Activated CD8-positive, alpha-beta memory T cell treated with anti-CD3 and anti-CD28 coated beads for 4 hours (primary cell): ENCODE measurements at places on chromosomes 1 and 21.

DNA sequence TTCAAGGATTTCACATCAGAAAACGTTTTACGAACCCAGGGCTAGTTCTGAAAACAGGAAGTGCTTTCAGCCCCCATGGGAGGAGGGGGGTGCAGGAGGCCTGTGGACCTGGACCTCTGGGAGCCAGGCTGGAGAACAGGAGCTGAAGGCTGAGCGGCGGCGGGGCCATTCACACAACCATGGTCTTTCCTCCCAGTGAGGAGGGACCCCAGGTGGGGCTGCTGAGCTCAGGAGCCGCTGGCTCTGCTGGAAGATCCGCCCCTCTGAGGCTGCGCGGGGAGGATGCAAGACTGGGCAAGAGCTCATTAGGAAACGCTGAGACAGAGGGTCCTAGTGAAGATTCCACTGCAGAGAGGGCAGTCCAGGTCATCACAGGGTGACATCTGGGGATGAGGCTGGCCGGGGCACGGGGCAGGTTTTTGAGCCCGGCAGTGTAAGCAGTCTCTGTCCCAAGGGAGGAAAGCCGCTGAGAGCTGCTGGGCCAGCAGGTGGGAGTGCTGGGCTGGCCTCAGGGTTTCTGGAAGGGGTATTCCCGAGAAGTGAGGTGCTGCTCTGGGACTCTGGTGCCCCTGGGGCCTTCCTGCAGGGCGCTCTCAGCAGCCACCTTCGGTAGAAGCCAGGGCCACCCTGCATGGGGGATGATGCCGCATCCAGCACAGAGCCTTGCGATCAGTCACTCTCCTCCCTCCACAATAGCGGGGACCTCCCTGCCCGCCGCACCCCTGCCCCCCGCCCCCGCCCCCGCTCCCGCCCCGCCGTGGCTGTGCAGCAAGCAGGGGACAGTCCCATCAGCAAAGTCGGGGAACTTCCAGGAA, 7.5 kb downstream of the MX2 start:
- DNase-seq = no peak

DNA sequence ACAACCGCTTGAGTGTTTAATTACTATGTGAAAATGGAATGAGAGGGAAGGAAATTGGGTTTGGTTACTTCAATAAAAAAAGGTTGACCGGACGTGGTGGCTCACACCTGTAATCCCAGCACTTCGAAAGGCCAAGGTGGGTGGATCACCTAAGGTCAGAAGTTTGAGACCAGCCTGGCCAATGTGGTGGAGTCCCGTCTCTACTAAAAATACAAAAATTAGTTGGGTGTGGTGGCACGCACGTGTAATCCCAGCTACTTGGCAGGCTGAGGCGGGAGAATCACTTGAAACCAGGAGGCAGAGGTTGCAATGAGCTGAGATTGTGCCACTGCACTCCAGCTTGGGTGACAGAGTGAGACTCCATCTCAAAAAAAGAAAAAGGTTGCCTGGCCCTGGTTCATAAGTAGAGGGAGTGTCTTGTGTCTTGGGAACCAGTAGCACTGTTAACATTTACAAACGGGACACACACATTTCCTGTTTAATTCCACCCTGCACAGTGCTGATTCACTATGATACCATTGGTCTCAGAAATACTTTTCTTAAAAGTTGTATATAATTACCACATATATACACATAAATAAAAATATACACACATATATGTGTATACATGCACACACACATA, 27.6 kb upstream of the CLDN14 start:
- DNase-seq = no peak

GRCh38 chr1:34759503-34760357, at the start of gene GJB4:
GJB4 (plus strand) TSS chr1:34759740; CDS start chr1:34761255, 1,515 bp downstream.
- DNase-seq = no peak

- no peak for DNase-seq
Measured at GRCh38 chr1:236670060-236670459, 16.2 kb upstream of the ACTN2 start.

- no peak for DNase-seq
Measured at GRCh38 chr21:16134134-16134533, 404.4 kb downstream of the USP25 start.

- DNase-seq = no peak
Measured at GRCh38 chr1:155183775-155184221, 10.1 kb downstream of the TRIM46 start.

GRCh38 chr1:119428991-119429390, 14.0 kb downstream of the HSD3B2 start:
- DNase-seq = no peak

DNA sequence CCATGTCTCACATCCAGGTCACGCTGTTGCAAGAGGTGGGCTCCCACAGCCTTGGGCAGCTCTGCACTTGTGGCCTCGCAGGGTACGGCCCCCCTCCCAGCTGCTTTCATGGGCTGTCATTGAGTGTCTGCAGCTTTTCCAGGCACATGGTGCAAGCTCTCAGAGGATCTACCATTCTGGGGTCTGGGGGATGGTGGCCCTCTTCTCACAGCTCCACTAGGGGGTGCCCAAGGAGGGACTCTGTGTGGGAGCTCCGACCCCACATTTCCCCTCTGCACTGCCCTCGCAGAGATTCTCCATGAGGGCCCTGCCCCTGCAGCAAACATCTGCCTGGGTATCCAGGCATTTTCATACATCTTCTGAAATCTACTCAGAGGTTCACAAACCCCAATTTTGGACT, 219.4 kb downstream of the LRRC7 start:
- DNase-seq = no peak

DNA sequence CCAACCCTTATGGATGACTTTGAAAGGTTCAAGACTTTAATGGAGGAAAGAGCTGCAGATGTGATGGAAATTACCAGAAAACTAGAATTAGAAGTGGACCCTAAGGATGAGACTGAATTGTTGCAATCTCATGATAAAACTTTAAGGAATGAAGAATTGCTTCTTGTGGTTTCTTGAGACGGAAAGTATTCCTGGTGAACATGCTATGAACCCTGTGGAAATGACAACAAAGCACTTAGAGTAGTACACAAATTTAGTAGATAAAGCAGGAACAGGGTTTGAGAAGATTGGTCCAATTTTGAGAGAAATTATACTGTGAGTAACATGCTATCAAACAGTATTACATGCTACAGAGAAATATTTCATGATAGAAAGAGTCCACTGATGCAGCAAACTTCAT, 215.4 kb downstream of the OMA1 start:
- no peak for DNase-seq

GRCh38 chr1:174153085-174153824, 6.1 kb upstream of the RABGAP1L start:
- no peak for DNase-seq

GRCh38 chr1:241012708-241013340, 344.2 kb downstream of the RGS7 start:
- no peak for DNase-seq

GRCh38 chr1:119327094-119327449, 41.5 kb upstream of the HAO2 start:
- no peak for DNase-seq

DNA sequence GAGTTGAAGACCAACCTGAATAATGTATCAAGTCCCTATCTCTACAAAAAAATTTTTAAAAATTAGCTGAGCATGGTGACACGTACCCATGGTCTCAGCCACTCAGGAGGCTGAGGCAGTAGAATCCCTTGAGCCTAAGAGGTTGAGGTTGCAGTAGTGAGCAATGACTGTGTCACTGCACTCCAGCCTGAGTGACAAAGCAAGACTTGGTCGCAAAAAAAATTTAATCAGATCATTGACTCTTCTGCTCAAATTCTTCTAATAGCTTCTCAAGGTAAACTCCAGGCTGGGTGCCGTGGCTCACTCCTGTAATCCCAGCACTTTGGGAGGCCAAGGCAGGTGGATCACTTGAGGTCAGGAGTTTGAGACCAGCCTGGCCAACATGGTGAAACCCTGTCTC, 85.9 kb upstream of the PUM1 start:
- no peak for DNase-seq

DNA sequence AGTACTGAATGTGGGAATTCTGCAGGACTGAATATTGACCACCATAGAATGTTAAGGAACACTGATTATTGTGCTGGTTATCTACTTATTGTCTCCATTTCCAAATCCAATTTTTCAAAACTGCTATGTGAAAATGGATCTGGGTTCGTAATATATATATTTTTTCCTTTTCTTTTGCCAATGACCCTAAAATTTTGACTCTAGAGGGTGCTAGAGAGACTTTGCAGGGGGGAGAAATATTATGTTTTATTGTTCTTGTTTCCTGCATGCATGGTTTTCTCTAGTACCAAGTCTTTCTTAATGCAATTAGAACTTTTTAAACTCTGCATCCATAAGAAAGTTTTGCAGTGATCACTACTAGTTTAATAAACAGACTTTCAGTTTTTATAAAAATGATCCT, 1256.9 kb downstream of the BRINP3 start:
- DNase-seq = no peak

DNA sequence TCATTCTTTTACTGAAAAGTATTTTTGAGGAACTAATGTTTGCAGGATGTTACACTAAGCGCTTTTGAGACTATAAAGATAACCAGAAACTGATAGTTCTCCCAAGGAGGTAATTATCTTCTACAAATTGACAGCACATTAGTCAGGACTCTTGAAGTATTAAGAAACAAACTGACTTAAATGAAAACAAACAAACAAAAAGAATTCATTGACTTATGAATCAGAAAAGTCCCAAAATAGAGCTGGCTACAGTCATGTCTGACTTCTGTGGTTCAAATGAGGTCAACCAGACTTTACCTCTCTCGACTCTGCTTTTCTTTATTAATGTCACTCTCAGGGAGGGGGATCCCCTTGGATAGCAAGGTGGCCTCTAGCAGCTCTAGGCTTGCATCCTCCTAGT, 296.8 kb downstream of the TPR start:
- DNase-seq = no peak

GRCh38 chr21:16181018-16181417, 451.2 kb downstream of the USP25 start:
- no peak for DNase-seq

GRCh38 chr1:28078680-28079626, 9.5 kb downstream of the EYA3 start:
- no peak for DNase-seq

DNA sequence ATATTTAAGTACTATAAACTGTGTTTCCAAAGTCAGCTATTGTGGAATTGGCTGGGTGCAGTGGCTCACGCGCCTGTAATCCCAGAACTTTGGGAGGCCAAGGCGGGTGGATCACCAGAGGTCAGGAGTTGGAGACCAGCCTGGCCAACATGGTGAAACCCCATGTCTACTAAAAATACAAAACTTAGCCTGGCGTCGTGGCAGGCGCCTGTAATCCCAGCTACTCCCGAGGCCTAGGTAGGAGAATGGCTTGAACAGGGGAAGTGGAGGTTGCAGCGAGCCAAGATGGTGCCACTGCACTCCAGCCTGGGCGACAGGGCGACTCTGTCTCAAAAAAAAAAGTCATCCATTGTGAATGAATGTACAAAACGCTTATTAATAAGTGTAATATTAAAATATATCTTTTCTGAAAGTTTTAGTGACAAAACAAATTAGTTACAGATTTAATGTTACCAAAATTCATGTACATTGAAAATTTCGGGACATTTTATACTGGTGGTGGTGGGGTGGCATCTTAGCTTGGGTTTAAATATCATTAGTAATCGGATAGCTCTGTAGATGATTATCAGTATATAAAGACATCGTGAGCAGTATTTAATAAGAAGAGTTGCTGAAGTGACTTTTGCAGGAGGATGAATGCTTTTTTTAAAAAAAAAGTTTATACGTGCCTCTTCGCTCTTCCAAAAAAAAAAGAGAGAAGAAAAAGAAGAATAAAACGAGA, 503 bp upstream of the SRSF11 start:
- no peak for DNase-seq

GRCh38 chr21:43277481-43278351, 108.9 kb downstream of the CRYAA start:
- no peak for DNase-seq

- no peak for DNase-seq
Measured at GRCh38 chr1:30161953-30162352, 561.4 kb downstream of the MATN1 start.

- no peak for DNase-seq
Measured at GRCh38 chr1:24344090-24344742, 25.1 kb downstream of the GRHL3 start.

DNA sequence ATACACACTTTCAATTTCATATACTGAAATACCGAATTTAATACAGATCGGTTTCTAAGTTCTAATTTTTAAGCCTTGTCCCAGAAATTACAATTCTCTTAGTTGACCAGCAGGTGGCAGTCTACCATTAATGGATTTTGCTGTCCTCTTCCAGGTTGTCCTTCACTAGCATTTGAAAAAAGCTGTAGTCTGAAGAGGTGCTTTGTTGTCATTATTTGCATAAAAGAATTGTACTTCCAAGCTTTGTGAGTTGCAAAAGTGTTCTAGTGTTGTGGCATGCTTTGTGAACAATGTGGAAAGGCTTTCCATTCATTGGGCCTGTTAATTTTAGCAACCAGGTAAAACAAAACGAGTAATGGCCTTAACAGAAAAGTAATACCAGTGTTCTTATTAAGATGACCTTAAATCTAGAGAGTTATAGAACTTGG, 193.6 kb downstream of the RPS6KC1 start:
- DNase-seq = no peak

- no peak for DNase-seq
Measured at GRCh38 chr1:16181887-16182719, 26.2 kb upstream of the EPHA2 start.

DNA sequence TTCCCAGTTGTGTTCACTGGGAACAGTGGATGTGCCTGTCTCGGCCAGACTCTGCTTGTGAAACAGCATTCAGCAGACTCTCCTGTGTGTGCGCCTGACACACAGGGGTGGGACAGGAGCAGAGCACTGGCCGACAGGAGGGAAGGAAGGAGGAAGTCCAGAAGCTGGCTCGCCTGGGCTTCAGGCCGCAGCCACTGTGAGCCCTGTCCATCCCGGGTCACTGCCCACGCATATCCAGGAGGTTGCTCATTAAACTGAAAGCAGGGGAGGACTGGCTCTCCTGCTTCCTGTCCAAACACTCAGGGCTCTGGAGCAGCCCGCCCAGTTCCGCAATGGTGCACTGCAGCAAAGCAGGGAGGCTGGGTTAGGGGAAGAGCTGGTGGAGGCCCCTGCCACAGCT, 218.7 kb upstream of the VAMP3 start:
- DNase-seq = no peak

GRCh38 chr1:113855630-113856400, 15.7 kb downstream of the PTPN22 start:
- DNase-seq = no peak

- DNase-seq = no peak
Measured at GRCh38 chr1:23444104-23444533, 19.6 kb upstream of the TCEA3 start.

DNA sequence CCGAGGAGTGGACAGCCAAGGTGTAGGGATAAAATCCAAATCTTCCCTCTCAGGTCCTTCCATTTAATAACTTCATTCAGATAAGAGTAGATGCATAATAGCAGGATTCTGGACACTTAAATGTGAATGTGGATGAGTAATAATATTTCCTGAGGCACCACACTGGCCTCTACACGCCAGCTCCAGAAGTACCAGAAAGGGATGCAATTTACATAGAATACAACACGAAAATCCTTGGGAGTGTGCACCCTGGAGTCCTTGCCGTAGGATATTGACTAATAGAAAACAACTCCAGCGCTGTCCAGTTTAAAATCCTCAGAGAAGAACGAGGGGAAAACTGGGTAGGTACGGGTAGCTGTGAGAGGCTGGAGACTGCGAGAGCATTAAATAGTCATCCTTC, 6.9 kb downstream of the PLXNA2 start:
- no peak for DNase-seq

- no peak for DNase-seq
Measured at GRCh38 chr21:41746744-41747006, 20.2 kb downstream of the RIPK4 start.
